ENCODE measurements at places on chromosomes 1 and 21.

GRCh38 chr1:178371933-178372388 is 124.8 kb downstream of the CLEC20A start:
- no peak for DNase-seq

- no peak for DNase-seq
Observed at GRCh38 chr21:31316488-31317169, 27.4 kb downstream of the TIAM1 start.

DNA sequence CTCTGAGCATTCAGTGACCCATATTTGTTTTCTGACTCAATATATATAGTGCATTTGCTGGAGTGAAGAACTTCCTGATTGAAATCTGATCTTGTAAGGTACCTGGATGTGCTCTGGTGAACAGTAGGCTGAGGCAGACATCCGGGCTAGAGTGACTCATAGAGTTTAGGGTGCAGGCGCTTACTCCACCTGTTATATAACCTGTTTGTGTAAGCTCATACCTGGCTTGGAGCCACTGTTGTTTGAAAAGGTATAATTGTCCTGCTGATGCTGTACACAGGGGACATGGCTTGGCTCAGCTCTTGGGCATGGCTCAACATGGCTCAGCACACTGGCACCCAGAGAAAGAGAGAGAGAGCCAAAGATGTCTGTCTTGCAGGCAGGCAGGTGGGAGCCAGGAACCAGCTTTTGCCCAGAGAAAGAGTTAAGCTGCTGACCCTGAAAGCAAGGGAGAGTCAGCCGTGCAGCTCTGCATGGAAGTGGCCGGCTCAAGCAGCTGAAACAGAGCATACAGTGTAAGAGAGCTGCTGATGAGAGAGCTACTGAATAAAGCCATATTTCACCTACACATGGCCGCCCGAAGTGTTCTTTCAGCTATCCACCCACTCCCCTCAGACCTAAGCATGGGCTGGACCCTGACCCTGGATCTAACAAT is 43.2 kb downstream of the GJA5 start:
- no peak for DNase-seq

- no peak for DNase-seq
Observed at GRCh38 chr1:9097947-9098705, 28.7 kb upstream of the SLC2A5 start.

DNA sequence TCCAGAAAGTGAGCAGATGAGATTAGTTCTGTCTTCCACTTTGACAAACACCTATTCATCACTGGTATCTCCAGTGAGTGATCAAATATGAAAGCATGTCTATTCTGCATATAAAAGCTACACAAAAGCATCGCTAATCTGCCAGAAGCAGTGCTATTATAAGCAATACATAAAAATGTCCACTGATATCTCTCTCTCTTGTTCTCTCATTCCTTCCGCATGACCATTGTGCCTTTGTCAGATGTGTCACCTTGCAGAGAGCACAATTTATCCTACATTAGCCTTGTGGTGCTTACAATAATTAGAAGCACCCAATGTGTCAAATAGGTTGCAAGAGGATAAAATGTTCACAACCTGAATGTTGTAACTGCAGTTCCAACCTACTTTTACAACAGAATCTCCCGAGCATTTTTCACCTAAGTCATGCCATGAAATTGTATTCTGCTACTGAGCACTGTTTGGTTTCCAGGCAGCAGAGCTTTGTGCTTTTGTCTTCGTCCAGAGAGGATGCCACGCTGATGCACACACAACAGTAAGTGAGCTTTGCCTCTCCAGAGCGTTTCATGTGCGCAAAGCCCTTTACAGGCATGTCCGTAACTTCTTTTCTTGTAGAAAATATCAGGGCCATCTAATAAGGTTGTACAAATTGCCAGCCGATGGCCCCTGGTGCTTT is 198.7 kb upstream of the PLD5 start:
- DNase-seq = no peak

DNA sequence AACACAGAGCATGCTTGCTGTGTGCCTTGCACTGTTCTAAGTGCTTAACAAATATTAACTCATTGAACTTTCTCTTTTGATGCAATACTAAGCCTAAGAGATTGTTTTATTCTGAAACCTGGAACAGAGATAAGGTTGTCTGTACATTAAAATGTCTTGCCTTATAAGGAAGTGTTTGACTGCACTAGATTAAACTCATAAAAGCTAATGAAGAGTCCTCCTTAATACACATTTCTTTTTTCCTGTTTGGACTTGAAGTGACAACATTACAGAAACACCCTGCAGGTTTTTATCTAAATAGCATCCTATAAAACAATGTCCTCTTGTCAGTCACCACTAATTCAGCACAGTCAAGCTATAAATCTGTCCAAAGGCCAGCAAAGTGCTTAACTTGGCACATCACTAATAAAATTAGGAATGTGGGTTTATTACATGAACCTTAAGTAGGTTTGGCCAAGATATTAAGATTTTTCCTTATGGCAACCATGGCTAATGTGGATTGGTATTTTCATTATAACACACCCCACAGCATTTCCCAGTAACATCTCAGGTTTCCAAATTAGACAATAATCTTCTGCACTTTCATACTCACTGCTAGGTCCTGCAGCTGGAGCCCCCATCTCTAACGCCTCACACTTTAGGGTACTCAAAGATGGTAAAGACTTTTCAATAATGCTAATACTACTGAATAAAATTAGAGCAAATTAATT is 389.7 kb downstream of the LMO4 start:
- no peak for DNase-seq

DNA sequence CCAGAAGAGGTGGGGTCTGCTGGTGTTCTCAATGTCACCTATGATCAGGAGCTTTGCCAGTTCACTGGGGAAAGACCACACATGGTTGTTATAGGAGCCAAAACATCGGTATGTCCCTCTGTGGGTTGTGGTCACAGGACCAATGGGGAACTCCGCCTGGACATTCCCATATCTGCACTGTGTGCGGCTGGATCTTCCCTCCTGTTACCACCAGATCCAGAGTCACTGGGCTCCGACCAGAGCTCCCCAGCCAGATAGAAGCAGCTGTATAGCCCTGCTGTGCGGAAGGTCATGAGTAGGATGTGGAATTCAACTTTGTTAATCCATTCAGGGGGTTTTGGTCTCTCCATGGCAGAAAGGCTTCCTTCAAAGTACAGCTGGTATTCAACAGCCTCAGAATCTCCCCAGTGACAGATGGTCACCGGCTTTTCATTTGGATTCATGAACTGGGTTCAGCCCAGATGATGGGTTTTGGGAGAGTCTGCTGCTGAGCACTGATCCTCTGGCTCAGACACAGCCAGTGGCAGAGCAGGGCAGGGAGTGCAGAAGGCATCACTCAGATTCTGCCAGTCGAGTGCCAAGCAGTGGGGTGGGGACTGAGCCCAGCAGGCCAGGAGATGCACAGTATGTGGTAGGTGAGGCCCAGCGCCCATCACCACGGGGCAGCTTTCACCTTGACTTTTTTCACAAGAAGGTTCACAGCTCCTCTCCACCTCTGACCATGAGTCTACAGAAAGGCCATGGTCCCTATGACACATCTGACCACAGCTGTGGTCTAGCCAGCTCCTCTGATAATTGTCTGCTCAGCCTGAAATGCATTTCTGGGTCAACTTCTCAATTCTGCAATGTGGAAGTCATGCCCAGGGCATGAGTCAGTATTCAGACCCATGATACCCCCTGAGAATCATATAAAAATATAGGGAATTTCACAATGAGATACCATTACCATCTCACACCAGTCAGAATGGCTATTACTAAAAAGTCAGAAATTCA is 2.9 kb upstream of the SHCBP1L start:
- no peak for DNase-seq

- DNase-seq = no peak
Observed at GRCh38 chr1:202551683-202552082, 158.6 kb downstream of the SYT2 start.

DNA sequence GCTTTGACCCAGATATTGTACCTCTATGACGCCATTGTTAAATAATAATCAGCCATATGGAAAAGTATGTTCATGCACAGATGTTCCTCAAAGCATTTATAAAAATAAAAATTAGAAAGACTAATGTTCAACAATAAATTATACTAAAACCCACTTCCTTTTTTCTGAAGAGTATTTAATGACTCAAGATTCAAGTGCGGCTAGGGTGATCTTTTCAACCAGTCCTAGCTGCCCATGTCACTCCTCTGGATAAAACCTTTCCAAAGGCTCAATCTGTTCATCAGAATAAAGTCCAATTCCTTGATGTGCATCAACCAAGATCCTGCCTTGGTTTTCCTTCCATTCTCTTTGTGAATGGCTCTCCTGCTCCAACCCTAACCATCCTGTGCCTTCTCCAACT is 292.0 kb downstream of the VAV3 start:
- no peak for DNase-seq

- peak; percentile 28 for DNase-seq
Observed at GRCh38 chr1:20376880-20377494, 86.3 kb downstream of the VWA5B1 start.

GRCh38 chr1:31871703-31872102 is 55.9 kb upstream of the SPOCD1 start:
- DNase-seq = no peak

GRCh38 chr1:87334351-87335174 is 5.9 kb downstream of the LMO4 start:
- no peak for DNase-seq

DNA sequence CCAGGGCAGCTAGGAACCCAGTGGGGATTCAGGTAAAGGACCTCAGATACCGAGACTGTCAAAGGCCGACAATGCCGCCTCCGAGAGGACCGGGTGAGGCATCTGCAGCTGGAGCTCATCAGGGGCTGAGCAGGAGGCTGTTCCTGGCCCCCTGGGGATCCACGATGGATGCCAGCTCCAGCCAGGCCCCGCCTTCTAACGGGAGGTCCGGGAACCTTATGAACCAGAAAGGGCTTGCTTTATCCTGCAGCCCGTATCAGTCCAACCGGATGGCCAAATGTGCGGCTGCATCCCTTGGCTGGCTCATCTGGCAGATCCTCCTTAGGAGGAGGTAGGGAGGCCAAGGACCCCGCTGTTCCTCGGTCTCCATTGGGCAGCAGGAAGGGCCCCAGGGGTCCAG is 32.0 kb downstream of the SLC45A1 start:
- DNase-seq = no peak

- no peak for DNase-seq
Observed at GRCh38 chr1:198829944-198830343, 191.1 kb downstream of the PTPRC start.

- no peak for DNase-seq
Observed at GRCh38 chr1:170669586-170670530, 5.9 kb downstream of the PRRX1 start.

- no peak for DNase-seq
Observed at GRCh38 chr1:113396585-113396984, 6.3 kb downstream of the MAGI3 start.

GRCh38 chr21:38807986-38808385 is 2.3 kb downstream of the ETS2 start:
- DNase-seq = no peak

DNA sequence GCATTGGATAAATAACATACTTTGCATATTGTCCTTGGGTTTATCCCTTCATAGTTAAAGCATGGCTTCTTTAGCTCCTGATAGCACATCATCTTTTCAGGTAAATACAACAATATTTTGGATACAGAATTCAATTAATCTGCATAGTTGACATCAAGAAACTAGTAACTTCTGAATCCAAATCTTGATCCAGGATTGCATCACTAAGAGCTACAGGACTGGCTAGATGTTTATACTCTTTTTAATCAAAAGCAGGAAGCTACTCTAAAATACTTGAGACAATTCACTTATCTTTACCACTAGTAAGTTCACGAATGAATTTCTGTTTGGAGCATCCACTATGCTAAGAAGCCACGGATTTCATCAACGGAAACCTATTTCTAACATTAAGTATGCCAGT is 54.2 kb upstream of the SLC44A3 start:
- no peak for DNase-seq

DNA sequence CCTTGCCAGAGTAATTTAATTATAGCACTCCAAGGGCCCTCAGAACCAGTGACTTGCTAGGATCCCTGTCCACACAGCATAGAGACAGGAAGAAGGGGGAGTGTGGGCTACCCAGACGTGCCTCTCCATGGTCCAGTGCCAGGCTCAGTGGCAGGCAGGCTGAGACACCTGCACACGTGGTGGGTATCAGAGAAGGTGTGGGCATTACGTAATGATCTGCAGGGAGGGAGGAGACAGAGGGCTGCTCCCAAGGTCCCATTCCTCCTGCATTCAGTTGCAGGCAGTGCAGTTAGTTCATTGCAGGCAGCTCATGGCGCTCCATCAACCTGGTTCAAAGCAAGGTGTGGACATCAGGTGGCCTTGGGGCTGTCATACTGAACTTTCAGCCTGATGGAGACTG is 49.9 kb downstream of the C8B start:
- DNase-seq = no peak

DNA sequence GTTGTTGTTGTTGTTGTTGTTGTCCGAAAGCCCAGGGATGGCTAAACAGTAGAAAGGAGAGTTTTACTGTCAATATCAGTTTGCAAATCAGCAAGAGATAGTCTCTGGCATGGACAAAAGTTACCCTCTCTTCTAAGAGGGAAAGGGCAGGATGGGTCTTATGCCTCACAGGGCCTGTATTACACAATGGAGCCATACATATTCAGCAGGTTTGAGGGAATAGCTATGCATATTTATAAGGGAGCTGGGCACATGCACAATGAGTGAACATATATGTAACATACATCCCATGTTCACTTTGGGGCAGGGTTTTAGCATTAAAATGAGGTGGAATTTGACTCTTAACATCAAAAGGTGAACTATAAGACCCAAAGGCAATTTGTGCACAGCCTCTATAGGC is 84.4 kb upstream of the PGBD5 start:
- no peak for DNase-seq

GRCh38 chr1:161730050-161730564 is 8.8 kb downstream of the FCRLB start:
- no peak for DNase-seq

DNA sequence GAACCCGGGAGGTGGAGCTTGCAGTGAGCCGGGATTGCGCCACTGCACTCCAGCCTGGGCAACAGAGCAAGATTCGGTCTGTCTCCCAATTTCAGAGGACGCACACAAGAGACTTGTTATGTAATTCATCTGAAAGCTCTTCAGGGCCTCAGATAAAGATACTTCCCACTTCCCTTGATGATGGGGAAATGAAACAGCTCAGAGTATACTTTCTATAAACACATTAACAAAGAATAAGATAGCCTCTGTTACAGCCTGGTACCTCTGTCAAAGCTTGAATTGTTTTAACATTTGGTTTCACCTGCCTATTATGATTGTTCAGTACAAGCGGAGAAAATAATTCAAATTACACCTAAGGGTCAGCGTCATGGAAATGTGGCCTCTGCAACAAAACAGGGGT is 622.9 kb upstream of the ADGRL4 start:
- DNase-seq = no peak

GRCh38 chr1:182205351-182206022 is 144.0 kb upstream of the ZNF648 start:
- no peak for DNase-seq

- peak; percentile 86 for DNase-seq
Observed at GRCh38 chr1:159881622-159882526, 18.1 kb downstream of the CFAP45 start.

- DNase-seq = no peak
Observed at GRCh38 chr1:159955456-159955855, 1.4 kb upstream of the SLAMF9 start.

DNA sequence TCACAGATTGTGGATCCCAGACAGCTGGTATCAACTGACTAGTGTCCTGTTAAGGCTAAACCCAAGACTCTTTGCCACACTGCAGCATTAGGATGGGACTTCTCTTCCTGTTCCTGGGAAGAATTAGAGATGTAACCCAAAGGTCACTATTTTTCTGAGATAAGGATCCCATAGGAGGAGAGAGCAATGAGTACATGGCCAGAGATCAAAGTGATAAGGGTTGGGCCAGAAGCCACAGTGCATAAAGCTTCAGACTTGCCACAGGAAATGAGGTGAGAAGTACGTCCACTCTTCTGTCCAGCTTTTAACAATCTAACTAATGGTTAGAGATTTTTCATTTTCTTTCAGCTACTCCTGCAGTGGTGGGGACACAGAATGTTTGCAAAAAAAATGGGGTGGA is at the start of gene HSD3B1:
TSS of gene HSD3B1 (plus strand) at position 270 of the 400 bp plus-strand sequence. CDS start 267 bp downstream, outside the sequence.
- no peak for DNase-seq

Data from Panc1 (cell line).